Activated T-cell treated with anti-CD3 and anti-CD28 coated beads for 4 hours (primary cell): ENCODE measurements at places on chromosomes 2 and 18.

DNA sequence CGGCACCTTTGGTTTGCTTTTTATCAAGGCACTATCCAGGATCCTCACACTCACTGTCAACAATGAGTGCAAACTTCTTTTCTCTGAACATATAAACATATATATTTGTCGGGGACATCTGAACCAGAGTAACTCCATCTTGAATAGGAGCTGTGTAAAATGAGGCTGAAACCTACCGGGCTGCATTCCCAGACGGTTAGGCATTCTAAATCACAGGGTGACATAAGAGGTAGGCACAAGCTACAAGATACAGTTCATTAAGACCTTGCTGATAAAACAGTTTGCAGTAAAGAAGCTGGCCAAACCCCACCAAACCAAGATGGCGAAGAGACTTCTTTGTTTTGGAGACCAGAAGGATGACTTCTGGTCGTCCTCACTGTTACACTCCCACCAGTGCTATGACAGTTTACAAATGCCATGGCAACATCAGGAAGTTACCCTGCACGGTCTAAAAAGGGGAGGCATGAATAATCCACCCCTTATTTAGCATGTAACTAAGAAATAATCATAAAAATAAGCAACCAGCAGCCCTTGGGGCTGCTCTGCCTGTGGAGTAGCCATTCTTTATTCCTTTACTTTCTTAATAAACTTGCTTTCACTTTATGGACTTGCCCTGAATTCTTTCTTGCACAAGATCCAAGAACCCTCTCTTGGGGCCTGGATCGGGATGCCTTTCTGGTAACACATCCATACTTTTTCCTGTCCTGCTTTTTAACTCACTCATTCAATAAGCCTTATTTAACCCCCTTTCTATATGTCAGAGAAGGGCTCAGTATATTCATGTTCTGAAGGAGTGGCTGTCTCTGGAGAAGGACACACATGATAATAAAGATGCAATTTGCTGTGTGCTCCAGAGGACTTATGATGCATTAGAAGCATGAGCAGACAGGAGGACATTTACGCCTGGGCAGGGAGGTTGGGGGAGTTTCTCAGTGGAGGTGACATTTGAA, 65.4 kb downstream of the TACR1 start:
- no peak for DNase-seq

- DNase-seq: no peak
Observed at GRCh38 chr2:172438741-172439508, 11.5 kb downstream of the ITGA6 start.

- DNase-seq: no peak
Observed at GRCh38 chr2:44954889-44955592, 13.5 kb downstream of the SIX3 start.

DNA sequence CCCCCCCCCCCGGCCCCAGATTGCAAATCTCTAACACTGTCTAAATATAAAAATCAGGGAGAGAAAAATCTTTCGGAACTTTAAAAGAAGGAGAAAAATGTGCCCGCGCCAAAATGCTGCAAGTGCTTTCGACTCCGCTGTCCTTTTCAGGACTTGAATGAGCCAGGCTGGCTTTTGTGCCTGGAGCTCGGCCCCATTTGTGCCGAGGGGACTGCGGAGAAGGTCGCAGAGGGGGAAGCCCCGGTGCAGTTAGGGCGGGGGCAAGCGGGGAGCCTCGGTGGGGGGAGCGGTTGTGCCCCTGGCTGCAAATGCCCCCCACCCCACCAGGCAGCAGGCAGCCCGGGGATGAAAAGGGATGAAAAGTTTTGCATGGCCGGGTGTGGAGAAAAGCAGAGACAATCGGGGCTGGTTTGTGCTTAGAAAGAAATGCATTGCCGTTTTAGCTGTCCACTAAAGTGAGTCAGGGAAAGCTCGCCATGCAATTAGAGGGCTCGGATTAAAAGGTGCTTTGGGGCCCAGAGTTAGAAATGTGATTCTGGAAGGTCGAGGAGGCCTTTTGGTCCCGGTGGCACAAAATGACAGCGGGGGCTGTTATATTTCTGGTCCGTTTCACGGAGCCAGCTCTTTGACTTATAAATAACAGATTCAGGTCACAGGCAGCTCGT, 1.6 kb downstream of the INHBB start:
- no peak for DNase-seq

DNA sequence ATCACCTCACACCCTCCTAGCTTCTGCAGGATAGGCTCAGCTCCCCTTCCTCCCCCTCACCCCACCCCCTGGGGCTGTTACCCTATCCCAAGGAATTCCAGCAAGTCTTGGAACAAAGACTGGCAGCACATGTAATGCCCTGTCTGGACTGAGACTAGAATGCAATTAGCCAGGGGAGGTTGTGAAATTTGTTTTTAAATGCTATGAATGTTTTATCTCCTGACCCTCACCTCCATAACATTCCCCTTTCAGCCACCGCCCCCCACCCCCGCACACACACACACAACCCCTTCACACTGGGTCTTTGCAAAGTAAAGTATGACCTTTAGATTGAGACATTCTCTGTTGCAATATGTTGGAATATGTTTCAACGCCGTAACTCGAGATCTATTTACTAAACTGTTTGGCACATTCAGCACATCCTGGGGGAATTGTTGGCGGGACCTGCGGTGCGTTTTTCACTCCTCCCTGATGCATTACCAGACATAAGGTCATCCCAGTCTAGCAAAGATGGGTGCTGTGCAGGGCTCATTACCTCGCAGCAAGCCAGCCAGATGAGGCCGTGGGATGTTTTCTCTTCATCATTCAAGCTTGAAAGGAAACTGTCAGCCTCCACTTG, 290.7 kb upstream of the SLC14A2 start:
- no peak for DNase-seq

DNA sequence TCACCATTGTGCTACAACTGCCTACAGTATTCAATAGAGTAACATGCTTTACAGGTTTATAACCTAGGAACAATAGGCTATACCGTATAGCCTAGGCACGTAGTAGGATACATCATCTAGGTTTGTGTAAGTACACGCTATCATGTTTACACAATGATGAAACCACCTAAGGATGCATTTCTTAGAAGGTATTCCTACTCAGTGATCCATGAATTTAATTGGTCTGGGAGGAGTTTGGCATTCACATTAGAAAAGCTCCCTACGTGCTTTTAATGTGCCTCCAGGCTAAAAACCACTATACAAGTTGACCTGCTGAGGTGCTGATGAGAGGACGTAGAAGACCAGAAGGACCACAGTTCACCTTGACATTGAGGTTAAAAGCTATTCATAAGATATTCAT, 154.5 kb upstream of the LRRTM1 start:
- no peak for DNase-seq

DNA sequence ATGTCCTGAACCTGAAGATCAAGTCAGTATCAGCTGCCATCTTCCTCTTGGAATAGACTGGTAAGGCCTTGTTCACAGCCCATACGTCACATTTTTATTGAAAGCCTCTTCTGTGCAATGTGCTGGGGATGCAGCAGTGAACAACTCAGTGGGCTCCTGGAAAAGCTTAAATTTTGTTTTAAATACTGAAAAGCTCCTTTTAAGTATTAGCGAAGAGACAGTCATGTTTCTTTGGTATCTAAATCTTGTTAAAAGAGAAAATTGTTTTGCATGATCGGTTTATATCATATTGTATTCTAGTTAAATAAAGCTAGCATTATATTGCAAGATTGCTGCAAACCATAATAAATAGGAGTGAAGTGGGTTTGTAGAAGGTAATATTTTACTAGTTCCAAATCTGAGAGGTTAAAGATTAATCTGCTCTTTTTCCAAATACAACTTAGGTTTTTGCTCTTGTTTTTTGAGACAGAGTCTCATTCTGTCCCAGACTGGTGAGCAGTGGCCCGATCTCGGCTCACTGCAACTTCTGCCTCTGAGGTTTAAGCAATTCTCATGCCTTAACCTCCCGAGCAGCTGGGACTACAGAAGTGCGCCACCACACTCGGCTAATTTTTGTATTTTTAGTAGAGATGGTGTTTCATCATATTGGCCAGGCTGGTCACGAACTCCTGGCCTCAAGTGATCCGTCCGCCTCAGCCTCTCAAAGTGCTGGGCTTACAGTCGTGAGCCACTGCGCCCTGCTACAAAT, 1.6 kb upstream of the RMDN2 start:
- no peak for DNase-seq

DNA sequence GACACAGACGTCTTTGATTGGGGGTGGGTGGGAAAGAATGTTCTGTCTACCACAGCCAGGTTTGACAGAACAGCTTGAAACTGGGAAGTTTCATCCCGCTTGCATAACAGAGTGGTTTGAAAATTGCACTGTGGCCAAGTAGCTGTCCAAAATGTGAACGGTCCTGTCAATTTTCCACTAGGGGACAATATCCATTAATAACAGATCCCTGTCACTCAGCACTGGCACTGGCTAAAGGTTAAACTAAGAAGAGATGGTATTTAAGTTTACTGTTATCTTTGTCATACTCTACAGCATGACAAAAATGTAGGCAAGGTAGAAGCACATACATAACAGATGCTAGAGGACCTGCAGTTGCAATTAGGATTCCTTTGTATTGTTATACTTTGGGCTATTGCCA, 55.6 kb upstream of the ACMSD start:
- DNase-seq: no peak

DNA sequence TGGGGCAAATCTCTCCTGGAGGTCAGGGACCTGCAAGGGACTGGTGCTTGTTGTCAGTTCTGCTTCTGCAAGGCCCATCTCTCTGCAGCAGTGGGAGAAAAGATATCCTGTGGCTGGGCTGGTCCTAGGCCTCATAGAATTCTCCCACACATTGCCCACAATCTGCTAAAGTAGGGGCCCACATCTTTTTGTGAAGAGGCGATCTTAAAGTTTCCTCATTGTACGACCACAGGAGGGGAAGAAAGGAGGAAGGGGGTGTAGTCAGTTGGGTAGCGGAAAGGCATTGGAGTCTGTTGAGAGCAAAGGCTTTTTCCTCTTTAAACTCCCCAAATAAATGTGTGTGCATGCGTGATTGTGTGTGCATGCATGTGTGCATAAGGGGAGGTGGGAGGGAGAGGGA, 145.3 kb downstream of the SLC4A3 start:
- DNase-seq: no peak

DNA sequence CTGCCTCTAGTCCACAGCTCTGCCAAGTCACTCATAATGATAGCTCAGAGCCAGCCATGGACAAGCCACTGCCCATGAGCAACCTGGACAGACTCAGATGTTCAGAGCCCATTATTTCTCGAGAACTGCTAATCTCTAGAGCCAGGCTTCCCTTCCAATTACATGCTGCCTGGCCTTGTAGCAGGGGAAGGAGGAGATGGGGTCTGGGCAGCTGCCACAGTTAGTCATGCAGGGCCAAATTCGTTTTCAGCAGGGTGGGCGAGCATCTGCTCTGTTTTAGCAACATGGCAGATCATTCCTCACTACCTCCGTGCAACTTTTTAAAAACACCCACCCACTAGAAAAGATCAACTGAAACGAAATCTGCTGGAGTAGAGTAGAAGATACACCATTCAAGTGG, 141.8 kb downstream of the MYO5B start:
- DNase-seq: no peak

DNA sequence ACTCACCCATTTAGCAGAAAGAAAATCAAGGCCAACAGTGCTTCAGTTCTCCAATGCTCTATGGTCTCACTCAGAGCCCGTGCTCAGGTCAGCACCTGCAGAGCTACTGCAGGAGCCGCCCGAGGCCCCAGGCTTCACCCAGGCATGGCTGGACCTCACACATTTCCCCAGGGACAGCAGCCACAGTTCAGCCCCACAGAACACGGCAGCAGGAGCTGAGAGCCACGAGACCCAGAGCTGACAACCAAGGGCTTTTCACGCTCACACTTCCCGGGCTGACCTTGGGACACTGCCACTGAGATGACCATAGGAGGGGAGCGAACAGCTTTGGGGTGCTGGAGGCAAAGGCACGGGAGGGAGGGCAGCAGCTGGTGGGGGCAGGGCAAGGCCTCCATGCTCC, 4.2 kb downstream of the TMEM18 start:
- no peak for DNase-seq

- DNase-seq: no peak
Observed at GRCh38 chr2:201261906-201262305, 1.6 kb downstream of the CASP8 start.

DNA sequence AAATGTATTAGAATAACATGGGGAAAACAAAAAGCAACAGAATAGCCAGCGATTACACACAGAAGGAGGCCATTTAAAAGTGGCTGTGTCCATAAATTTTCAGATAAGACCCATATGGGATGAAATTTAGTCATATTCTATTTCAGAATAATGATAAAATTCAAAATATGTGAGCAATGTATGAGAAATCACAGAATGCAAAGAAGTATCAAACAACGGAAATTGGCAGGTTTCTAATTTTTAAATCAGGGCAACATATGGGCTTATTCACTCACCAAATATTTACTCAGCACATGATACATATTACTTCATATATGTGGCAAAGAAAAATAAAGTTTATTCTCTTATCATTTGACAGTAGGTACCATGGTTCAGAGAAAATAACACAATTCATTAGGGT, 208.5 kb downstream of the GRB14 start:
- DNase-seq: no peak

GRCh38 chr2:158095912-158096311, 5.8 kb upstream of the UPP2 start:
- DNase-seq: no peak

- no peak for DNase-seq
Observed at GRCh38 chr2:13662055-13662454, 945.3 kb downstream of the TRIB2 start.

DNA sequence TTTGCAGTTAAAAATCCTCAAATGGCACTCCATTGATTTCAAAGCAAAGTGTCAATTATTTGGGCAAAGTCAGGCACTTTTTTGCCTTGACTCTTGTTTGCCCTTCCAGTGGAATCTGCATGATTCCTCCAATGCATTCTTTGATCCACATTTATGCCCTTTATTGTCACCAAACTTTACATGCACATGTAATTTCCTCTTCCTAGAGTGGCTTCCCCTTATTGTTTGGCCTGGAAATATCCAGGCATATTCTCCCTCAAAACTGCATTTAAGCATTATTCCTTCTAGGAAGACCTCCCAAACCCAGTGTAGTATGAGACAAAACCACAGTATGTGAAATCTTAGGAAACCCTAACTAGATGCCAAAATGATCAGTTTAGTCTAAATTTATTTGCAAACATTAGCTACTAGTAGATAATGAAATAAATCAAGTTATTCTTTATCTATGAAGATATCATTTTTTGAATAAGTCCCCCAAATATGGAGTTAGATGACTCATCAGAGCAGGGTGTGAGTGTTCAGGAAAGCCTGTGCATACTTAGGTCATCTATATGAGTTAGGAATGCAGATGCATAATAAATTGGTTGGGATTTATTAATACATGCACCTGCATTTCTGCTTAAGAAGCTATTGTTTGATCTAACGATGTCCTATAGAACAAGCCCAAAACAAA, 433.3 kb upstream of the TCF4 start:
- no peak for DNase-seq
